ENCODE measurements at places on chromosomes 7 and 10. TPM values are rescaled to one million over a fixed set of nuclear protein-coding genes. Genes with fewer than 3 reads are reported as not detected.
A peak's percentile ranks its signal among the peaks of the same experiment; 100 is the strongest.

The ADK gene
- total RNA-seq: 63.0 TPM

DNA sequence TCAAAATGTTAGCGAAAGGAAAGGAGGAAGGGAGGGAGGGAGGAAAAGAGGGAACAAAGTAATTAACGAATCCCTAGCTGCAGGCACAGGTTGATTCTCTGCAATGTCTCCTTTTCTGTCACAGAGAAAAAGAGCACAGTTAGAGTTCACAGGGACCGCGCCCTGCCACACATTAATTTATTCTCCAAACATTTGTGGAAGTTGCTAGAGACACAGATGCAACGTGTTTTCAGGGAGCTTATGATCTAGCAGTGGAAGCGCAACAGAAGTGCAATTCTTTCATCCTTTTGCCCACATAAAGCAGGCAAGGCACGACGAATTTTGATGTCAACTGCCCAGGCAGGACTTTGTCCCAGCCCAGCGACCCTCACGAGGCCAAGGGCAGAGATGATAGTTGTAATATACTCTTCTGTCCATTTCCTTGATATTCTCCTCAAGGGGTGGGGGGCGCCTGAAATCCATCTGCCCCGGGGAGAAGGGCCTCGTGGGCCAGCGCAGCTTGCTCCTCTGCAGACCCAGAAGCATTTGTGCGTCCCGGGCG lies 101.7 kb upstream of the ZNF438 start:
- no peak for DNase-seq

The ARMS2 gene
- not detected for total RNA-seq

GRCh38 chr7:2483494-2483893 lies 7.3 kb upstream of the GRIFIN start:
- DNase-seq: no peak

DNA sequence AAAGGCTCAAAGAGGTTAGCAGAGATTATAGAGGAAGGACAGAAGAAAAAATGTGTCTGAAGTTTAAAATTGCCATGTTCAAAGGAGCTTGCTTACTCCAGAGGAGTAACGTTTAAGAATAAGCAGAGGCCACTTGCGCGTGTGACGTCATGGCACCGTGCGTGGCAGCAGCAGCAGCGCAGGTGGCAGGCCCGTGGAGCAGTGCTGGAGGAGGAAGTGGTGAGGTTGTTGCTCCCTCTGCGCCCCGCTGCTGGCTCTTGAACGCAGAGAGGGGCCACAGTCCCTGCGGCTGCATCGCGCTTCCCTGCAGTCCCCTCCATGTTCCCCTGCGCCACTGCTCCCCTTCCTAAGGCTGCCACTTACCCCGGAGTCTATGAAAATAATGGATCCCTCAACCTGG lies 37.5 kb downstream of the GDI2 start:
- DNase-seq: no peak

- DNase-seq: no peak
These were observed 29.3 kb upstream of the YAE1 start for GRCh38 chr7:39536951-39537350.

DNA sequence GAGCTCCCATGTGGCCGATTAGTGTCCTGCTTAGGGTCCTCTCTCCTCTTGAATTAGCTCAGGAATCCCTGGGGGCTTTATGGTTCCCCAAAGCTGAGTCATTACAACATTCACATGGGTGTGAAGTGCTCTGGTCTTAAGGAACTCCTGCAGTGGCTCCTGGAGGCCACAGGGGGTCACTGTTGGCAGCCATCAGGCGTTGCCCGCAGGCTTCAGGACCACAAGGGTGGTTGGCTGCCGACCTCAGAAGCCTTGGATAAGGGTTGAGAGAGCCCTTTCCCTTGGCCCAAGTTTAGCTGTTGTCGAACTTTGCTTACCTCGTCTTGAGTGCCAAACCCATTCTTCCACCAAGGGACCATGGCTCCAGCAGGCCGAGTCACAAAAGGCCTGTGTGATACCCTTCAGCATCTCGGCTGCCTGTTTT lies 61.7 kb downstream of the SH2D4B start:
- DNase-seq: peak; percentile 23

GRCh38 chr7:145543242-145543641 lies 573.4 kb upstream of the CNTNAP2 start:
- no peak for DNase-seq

GRCh38 chr10:21687266-21688008 lies 153.4 kb downstream of the MLLT10 start:
- DNase-seq: no peak

GRCh38 chr10:6273351-6273750 lies 70.6 kb downstream of the PFKFB3 start:
- no peak for DNase-seq

GRCh38 chr10:32036922-32037321 lies 19.3 kb downstream of the KIF5B start:
- no peak for DNase-seq

Data from SJSA1 (cell line).